H1 (cell line): ENCODE measurements at places on chromosomes 16 and 17. TPM values are rescaled to one million over a fixed set of nuclear protein-coding genes. Genes with fewer than 3 reads are reported as not detected.

GRCh38 chr17:58631523-58632323, 60.1 kb downstream of the TEX14 start:
- peak; percentile 95 for DNase-seq

DNA sequence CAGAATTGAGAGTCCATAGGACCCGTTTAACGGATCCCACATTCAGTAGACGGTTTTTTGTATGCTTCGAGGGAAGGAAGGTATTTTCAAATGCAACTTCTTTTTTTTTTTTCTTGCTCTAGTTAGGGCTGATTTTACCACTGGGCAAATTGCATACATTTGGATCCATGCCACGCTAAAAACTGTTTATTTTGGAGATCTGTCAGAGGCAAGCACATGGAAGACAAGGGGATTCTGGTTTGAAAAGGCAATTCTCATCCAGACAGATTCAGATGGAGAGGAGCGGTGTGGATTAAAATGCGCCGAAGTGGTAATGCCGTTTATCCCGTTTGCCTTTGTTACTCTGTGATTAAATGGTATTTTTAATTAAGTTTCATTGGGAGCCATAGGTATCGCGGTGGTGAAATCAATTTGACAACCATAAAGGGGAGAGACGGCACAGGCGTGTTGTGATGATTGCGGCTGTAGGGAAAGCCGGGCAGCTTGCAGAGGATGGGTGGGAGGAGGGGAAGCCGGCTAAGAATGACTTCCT, 170.4 kb downstream of the IRX3 start:
- no peak for DNase-seq

DNA sequence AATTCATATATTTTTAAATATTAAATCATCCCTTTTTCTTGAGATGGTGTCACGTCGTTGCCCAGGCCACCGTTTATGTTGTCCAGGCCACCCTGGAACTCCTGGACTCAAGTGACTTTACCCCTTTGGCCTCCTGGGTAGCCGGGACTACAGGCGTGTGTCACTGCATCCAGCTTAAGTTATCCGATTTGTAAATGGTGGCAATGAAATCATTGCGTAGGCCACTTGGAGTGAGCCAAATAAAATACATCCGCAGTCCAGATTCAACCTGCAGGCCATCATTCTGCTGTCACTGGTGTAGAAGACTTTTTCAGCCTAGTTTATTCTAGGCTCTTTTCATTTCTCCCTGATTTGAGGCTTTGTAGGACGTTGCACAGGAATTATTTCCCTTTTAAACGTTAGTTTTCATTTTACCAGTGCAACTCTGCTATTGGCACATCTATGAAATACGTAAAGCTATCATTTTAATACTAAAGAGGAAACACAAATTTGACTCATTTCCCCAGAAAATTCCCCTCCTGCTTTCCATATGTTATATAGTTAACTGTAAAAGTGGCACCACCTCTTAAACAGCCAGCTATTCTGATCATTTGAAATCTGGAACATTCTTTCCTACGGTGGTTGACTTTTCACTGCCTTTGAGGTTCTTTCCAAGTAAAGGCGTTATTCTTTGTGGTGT, 449.8 kb downstream of the MAF start:
- DNase-seq: no peak

DNA sequence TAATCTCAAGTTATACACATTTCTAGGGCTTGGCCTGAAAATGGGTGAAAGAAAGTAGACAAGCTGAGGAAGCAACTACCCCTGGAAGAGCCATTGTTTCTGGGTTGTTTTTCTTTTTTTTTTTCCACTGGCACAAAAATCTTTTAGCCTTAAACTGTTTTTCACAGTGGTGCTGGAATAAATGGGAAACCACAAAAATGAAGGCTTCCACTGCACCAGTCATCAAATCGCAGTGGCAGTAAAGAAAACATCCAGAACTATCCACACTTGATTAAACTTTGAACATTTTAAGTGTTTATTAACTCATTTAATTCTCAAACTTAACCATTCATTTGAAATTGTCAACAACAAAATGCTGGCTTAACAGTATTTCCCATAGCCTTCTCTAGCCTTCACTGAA, 14.3 kb downstream of the CMTM4 start:
- no peak for DNase-seq

- no peak for DNase-seq
Observed at GRCh38 chr17:59415397-59415796, 83.9 kb downstream of the YPEL2 start.

- DNase-seq: no peak
Observed at GRCh38 chr17:59669411-59669810, 37.8 kb downstream of the PTRH2 start.

- DNase-seq: no peak
Observed at GRCh38 chr16:23420011-23420410, 33.0 kb downstream of the COG7 start.

- no peak for DNase-seq
Observed at GRCh38 chr16:55055262-55055661, 124.6 kb downstream of the IRX5 start.

DNA sequence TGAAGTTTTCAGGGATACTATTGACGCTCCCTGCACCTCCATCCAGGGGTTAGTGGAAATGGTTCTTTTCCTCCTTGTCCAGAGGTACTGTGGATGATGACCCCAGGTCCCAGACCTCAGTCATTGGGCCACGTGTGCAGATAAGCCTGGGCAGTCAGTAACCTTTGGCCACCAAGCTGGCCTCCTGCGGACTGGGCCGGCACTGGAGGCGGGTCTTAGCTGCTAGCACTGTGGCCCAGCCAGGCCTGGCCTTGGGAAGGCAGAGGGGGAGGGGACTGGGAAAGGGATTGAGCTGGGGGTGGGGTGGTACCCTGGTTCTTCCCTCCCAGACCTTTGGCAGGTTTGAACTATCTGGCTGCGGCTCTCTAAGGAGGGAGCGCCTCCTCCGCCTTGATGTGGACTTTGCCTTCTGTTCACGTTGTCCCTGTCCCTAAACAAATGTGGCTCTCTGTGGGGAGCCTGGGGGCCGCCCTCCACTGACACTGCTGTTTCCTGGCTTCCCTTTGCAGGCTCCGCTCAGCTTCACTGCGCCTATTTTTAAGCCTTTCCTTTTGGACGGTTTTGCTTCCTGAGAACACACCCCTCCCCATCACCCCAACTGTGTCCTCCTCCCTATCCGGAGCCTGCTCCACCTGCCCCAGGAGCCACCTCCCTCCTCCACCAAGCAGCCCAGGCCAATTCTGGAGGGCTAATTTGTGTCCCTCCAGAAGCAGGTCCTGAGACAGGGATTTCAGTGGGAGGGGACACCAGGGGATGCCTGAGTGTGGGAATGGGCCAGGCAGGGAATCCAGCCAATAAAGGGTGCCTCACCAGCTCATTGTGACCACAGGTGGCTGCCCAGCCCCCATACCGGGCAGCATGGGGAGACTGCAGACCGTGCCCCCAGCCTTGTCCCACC, 251.9 kb downstream of the SEC14L1 start:
- DNase-seq: peak; percentile 71

GRCh38 chr17:39246274-39246673, 20.5 kb upstream of the STAC2 start:
- no peak for DNase-seq

GPRC5C gene
- total RNA-seq: 17.1 and 18.3 TPM in 2 replicates

CTDNEP1 gene
- 120 and 123 TPM in 2 replicates for total RNA-seq
